ENCODE measurements at places on chromosomes 3 and 15. TPM values are rescaled to one million over a fixed set of nuclear protein-coding genes. Genes with fewer than 3 reads are reported as not detected.

The UQCC5 gene
- polyA plus RNA-seq, result 14.0 TPM

DNA sequence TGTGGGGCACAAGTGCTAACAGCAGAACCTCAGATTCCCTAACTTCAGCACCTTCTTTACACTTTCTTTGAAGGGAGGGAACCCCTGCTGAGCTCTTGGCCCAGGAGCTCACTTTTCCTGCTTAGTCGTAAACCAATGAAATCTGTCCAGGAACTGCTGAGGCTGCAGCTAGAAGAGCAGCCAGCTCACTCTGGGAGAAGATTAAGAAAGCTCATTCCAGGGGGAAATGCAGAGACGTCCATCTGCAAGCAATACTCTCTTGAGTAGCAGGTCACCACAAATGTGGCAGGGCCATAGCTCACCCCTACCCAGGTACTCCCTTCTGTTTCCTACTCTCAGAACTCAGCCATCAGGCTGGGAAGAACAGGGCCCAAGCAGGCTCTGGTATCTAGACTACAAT, 103.3 kb downstream of the WDR76 start:
- no peak for DNase-seq

- no peak for DNase-seq
These were observed 55.6 kb downstream of the TLNRD1 start for GRCh38 chr15:81056304-81056703.

GRCh38 chr3:52730681-52731080, 24.8 kb downstream of the SPCS1 start:
- no peak for DNase-seq

GRCh38 chr3:55974421-55975165, 487.5 kb upstream of the WNT5A start:
- DNase-seq, result no peak

DNA sequence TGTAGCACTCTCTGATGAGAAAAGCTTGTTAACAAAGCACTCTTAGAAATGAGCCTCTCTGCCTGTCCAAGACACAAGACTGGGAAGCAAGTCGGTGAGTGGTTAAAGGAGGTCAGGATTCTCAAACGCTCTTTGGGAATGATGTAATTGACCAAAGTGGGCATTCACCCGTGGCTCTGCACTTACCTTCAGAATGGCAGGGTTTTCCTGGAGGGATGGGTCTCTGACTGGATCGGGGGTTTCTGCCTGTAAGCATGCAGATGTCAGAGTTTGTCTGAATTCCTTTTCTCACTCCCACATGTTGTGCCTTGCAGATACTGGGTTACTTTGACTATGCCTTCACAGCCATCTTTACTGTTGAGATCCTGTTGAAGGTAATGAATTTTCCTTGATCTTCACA, 106.3 kb downstream of the CHDH start:
- no peak for DNase-seq

- no peak for DNase-seq
These were observed 268.8 kb downstream of the MEX3B start for GRCh38 chr15:81776976-81777375.

- DNase-seq, result no peak
These were observed 87.1 kb downstream of the ANO10 start for GRCh38 chr3:43534675-43535074.

GRCh38 chr3:171565481-171566058, 105.4 kb upstream of the TNIK start:
- DNase-seq, result no peak
